ENCODE measurements at places on chromosomes 11 and 22.
A peak's percentile ranks its signal among the peaks of the same experiment; 100 is the strongest.

DNA sequence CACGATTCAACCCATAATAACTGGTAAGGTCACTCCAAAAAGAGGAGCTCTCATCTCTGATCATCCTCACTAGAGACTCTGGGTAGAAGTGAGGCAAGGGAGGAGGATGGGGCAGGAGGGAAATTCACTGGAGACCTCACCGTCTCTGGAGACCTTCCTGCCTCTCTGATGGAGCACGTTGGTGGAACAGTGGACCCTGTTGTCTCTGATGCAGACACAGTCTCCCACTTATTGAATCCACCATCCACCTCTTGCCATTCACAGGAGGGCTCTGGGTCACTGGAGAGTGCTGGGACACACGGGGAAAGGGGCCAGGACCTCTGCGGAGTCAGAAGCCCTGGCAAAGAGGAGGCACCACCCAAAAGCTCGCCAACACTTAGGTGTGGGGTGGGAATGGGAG, 137.6 kb upstream of the SEZ6L start:
- DNase-seq, result no peak

GRCh38 chr11:102783720-102784119, 3.3 kb upstream of the MMP10 start:
- peak; percentile 88 for DNase-seq

DNA sequence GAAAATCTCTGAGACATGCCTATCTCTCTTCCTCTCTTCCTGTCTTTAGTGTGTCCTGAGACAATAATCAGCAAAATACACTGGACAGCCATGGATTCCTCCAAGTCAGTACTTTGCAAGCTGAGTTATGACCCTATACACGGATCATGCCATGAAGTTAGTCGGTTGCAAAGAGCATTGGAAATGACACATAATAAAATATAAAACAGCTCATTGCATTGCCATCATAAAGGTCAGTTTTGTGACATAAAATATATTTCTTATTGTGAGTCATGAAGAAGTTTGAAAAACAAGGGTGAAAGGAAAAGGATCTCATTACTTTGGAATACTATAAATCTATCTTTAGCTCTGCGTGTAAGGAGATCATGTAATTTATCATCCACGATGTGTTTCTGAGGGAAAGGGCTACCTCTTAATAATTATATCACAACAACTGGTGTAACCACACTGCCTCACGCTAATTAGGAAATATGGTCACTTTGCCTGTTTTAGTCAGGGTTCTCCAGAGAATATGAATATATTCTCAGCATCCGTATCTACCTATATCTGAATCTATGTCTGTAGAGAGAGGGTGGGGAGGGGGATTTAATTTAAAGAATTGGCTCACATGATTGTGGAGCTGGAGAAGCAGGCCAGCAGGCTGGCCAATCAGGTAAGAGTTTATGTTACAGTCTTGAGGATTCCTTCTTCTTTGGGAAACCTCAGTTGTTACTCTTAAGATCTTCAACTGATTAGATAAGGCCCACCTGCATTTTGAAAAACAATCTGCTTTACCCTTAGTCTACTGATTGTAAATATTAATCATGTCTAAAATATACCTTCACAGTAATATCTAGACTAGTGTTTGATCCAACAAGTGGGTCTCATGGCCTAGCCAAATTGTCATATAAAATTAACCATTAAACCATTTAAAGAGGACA, 198.8 kb downstream of the FAT3 start:
- no peak for DNase-seq

- no peak for DNase-seq
These were observed 1423.9 kb downstream of the BRD1 start for GRCh38 chr22:48403521-48404403.

GRCh38 chr11:60056349-60056969, at the start of gene MS4A3:
Gene MS4A3 (plus strand): TSS chr11:60056665. CDS start chr11:60061161, 4,496 bp downstream.
- DNase-seq, result no peak

All from DMS153 (cell line).